ELR (cell line): ENCODE measurements at places on chromosomes 5 and 9.

- peak; percentile 59 for DNase-seq
These were observed 50.8 kb upstream of the PCSK1 start for GRCh38 chr5:96483878-96484277.

GRCh38 chr5:69129413-69129812, 35.6 kb downstream of the SLC30A5 start:
- DNase-seq: peak; percentile 84

DNA sequence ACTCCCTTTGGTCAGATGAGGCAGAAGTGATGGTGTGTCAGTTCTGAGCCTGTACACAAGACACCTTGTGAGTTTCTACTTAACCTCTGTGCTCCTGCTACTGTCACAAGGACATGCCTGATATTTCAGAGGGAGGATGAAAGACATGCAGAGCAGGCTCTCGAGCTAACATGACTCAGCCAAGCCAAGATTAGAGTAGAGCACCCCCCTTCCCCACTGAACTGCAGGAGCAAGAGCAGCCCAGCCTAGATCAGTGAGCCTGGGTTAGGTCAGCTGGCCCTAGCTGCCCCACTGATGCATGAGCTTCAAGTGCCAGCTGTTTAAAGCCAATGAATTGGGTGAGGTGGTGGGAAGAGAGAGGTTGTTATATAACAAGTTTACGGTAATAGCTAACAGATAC, 36.7 kb downstream of the BRINP1 start:
- DNase-seq: no peak

GRCh38 chr9:110758201-110758600, 89.6 kb downstream of the MUSK start:
- no peak for DNase-seq

DNA sequence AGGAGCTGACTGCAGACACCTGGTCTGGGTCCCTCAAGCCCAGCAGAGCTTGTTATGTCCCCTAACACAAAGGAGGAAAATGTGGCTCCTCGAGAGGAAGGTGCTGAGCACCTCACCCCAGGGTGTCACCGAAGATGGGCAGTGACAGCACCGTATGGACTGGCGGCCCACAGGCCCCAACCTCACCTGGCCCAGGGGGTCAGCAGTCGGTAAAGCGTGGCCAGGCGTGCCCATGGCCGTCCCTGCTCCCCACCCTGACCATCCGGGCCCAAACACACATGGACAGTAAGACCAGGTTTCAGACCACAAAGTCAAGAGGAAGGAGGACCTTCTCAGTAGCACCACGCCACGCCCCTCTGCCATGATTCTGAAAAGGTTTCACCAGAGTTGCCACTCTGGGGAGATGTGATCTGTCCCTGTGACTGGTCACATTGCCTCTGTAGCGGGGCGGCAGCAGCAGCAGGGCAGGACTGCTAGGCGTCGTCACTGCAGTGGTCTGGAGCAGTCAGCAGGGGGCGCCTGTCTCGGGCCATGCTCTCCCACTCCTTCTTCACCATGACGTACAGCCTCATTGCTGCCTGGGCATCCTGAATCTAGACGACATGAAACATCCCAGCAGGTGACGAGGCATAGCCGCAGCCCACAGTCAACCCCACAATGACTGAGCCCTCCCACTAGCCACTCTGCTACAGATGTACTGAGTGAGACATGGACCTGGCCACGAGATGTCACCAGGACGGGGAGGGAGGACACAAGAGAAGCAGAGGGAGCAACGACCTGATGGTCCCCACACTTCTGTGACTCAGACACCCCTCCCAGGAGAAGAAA, 11.1 kb downstream of the REXO4 start:
- peak; percentile 83 for DNase-seq

DNA sequence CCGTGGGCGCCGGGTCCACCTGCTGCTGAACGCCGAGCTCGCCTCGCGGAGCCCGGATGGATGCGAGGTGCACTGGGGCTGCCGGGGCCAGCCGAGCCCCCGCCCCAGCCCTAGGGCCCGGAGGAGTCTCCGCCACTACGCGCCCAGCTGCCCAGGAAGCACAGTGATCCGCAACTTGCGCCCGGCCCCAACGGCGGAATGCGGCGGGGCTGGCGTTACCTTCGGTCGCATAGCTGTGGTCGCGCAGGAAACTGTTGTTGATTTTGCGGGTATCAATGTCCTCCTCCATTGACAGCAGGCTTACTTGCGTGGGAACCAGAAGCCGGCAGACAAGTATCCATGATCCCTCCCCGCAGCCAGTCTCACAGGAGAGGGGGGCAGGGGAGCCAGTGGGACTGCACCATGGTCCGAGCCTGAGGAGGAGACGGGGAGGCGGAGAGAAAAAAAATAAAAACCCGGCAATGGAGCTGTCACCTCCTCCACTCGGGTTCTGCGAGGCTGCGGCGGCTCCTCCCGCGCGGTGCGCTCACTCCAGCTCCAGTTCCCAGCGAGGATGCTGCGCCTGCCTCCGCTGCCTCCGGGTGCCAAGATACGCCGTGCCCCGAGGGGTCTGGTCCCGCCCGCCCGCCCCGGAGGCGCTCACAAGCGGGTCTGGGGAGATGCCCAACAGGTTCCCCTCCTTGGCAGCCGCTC, 628 bp downstream of the PPP2R2B start:
- no peak for DNase-seq

GRCh38 chr9:131475956-131476776, 26.6 kb upstream of the POMT1 start:
- DNase-seq: no peak

DNA sequence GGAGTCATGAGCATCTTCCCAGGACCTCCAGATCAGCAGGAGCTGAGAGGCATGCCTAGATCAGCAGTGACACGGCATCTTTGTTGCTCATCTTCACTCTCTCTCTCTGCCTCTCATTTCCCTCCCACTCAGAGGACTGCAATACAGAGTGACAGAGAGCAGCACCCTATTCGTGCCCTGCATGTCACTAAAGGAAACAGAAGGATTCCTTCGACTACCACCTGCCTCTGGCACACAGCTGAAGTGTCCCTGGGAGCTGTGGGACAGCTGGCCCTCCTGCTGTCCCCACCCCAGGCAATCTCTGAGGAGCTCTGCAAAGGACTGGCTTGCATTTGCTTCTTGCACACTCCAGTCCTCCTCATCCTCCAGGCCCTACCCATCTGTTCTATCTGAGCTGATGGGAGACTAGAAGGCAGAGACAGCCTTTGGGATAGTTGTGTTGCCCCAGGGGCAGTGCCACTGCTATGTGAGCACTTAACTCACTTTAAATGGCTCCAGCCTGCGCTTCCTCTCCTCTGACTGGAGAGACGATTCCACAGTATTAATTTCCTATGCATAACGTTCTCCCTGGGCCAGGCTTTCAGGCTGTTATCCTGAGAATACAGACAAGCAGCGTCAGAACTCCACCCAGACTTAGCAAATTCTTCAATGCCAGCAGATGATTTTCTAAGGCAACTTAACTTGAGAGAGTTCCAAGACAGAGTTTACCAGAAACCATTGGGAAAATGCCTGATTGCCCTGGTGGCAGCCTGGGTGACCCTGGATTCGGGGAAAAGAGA, 167.6 kb upstream of the MAP1B start:
- no peak for DNase-seq
